ENCODE measurements at places on chromosomes 7 and 10. TPM values are rescaled to one million over a fixed set of nuclear protein-coding genes. Genes with fewer than 3 reads are reported as not detected.

The ACBD5 gene
- 47.2 TPM for total RNA-seq

The CHST3 gene
- total RNA-seq, result 5.4 TPM

The C10orf143 gene
- total RNA-seq, result 0.25 TPM

The IFIT1B gene
- 0.49 TPM for total RNA-seq

The SPDYE2B gene
- not detected for total RNA-seq

The OR2A7 gene
- total RNA-seq, result 0.74 TPM

The NPY gene
- total RNA-seq, result 26.1 TPM

The FOXP2 gene
- total RNA-seq, result 19.2 TPM

The AHR gene
- 6.9 TPM for total RNA-seq

The CALML5 gene
- total RNA-seq, result not detected
